ENCODE measurements at places on chromosomes 2 and 18.
A peak's percentile ranks its signal among the peaks of the same experiment; 100 is the strongest.

- no peak for DNase-seq
Measured at GRCh38 chr2:96336873-96337272, 1.3 kb downstream of the NCAPH start.

DNA sequence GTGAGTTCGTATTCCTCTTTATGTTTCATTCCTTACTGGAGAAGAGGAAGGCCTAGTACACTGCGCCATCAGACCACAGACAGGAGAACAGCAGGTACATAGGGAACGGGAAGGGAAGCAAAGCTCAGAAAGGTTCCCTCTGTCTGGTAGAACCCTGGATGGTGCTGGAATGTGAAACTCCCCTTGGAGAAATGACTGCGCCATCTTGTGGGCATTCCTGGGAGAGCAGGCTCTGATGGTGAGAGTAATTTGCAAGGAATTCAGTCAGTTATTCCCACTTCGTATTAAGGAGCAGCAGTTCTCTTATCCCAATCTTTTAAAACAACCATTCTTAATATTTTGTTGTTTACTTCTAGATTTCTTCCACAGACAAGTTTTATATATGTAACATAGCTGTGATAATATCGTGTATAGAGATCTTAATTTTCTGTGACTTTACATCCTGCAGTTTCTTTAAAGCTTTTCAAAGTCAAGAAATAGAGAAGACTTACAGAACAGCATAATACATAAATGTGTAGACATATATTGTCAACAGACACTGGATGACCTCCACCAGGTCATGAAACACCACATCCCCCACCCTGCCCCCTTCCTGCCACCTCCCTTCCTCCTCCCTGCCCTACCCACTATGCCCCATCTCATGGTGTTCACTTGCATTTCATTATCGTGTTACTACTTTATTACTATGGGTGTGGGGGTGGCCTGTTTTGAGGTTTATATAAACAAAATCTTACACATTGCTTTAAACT lies 83.9 kb downstream of the ARHGEF4 start:
- DNase-seq = peak; percentile 11

DNA sequence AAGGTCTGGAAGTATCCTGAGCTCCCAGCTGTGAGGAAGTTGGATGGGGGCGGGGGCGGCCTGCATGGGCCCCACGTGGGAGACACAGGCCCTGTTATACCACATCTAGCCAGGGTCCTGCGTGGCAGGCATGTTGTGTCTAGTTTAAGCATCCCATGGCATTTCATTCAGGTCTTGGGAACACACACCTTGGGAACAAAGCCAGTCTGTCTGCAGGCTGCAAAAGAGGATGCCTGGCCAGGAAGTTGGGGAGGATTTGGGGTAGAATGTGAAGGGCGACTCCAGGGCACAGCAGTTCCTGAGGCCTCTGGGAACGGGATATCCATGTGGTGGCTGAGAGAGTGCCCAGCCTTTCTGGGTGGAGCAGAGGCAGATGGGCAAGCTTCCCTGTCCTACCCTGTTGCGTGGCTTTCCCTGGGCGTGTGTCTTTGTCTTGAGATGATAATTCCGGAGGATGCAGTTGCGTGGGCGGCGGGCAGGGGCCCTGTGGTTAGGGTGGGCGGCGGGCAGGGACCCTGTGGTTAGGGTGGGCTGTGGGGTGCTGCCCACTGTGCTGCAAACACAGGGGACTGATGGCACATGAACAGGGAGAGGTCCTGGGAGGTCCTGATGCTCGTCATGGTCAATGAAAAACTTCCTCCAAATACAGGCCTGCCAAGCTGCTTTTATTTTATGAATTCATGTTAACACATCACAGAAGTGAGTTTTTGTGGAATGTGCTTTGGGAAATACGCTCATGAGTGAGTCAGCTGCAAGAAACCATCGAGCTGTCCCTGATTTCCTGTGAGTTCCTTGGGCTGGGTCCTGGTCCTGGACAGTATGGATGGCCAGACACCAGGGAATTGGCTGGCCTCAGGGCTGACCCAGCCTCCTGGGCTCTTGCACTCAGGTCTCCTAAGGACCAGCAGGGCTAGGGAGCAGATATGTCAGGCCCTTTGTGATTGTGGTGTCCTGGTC lies 90.0 kb upstream of the HS6ST1 start:
- DNase-seq = no peak

GRCh38 chr2:120464448-120464931 lies 118.6 kb downstream of the INHBB start:
- DNase-seq = no peak

- DNase-seq = no peak
Measured at GRCh38 chr2:224173210-224173609, 134.1 kb upstream of the SERPINE2 start.

DNA sequence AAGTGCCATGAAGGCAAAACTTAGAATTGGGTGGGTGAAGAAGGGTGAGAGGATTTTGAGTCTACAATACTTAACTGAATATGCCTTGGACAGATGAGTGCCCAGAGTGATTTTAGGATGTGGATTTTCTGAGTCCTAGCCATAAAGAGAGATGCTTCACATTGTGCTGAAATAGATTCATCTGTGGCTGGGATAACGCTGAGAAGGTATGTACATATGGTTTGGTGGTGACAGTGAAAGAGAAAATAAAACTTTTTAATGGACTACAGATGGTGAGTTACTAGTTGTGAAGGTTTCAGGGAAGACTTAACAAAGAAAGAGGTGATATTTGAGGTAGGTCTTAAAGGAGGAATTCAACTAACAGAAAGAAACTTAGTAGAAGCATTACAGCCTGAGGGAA lies 265.8 kb downstream of the AKAIN1 start:
- no peak for DNase-seq

GRCh38 chr2:239586651-239587310 lies 186.0 kb upstream of the HDAC4 start:
- no peak for DNase-seq

Measured in stimulated activated CD8-positive, alpha-beta memory T cell treated with anti-CD3 and anti-CD28 coated beads, Interleukin-7, amount 100 ng/mL, for 48 hours (primary cell).